ENCODE measurements at places on chromosomes 6 and 20.

GRCh38 chr20:57390604-57391438, at the start of gene RBM38:
TSS of gene RBM38 (plus strand) at chr20:57391396. CDS start at chr20:57391582, 186 bp downstream.
- peak; percentile 47 for DNase-seq

- DNase-seq: no peak
These were observed 7.9 kb downstream of the OR2B3 start for GRCh38 chr6:29079203-29079602.

DNA sequence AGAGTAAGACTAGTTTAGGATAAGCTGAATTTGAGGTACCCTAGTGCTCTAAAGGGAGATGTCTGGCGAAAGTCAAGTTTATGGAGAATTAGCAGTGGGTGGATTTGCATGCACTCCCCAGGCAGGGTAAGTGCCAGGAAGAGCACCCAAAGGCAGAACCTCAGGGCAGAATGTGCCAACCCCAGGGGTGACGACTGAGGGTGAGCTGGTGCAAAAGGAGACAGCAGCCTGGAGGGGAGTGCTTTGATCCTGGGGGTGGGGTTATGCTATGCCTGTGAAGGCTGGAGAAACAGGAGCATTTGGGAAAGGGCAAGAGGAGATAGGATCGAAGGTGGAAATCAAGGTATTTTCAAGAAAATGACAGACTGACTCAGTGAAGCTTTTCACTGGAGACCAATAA, 208.5 kb upstream of the PDE10A start:
- no peak for DNase-seq

DNA sequence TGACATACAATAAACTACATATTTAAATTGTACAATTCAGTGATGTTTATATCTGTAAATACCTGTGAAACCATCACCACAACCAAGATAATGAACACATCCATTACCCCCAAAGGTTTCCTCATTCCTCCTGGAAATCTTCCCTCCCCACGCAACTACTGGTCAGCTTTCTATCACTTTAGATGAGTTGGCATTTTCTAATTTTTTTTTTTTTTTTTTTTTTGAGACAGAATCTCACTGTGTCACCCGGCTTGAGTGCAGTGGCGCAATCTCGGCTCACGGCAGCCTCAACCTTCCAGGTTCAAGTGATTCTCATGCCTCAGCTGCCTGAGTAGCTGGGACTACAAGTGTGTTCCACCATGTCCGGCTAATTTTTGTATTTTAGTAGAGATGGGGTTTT, 31.7 kb upstream of the ECI2 start:
- DNase-seq: no peak

- no peak for DNase-seq
These were observed 813.3 kb downstream of the HACE1 start for GRCh38 chr6:104046426-104046825.

DNA sequence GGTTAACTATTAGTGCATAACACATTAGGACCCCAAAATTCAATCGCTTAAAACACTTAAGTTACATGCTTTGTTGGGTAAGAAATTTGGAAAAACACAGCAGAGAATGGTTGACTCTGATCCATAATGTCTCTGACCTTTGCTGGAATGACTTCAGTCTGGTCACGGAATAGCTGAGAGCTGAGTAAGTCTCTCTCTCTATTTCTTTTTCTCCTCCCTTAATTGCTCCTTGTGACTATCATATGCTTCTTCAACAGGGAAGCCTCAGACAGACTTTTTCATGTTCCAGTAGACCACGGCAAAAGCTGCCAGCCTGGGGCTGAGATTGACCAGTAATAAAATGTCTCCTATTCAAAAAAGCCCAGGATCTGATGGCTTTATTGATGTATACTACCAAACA, 4.8 kb downstream of the OR12D1 start:
- no peak for DNase-seq

DNA sequence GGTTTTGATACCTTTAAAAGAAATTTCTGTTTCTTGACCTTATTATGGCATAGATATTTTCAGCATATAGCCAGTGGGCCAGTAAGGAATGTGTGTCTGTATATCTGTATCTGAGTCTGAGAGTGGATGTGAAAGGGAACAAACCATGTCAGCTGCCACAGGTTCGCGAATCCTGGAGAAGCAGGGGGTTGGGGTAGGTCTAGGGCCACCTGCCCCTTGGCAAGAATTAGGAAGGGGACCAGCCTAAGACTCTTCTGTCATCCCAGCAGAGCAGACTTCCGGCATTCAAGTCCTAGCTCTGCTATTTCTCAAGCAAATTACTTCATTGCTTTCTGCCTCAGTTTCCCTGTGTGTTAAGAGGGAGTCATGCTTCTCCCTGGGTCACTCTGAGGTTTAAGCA, 180.3 kb upstream of the SNX9 start:
- no peak for DNase-seq

- no peak for DNase-seq
These were observed 130.2 kb upstream of the AKIRIN2 start for GRCh38 chr6:87832025-87832825.

- no peak for DNase-seq
These were observed 72.2 kb downstream of the RWDD2A start for GRCh38 chr6:83265384-83265783.

DNA sequence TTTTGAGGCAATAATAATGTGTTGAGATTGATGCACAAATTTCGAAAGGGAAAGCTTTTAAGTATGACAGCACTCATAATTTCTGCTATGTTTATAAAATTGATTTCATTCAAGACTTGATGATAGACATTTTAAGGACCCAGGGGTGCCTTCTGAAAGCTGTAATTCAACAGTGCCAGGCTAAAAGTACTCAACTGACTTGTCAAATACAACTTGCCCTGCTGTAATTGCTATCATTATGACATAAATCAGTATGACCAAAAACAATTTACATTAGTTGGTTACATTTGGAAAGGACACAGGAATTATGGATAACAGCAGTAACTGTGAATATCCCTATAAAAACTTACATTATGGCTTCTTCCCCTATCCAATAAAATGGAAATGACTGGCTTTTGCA, 178.9 kb downstream of the MMUT start:
- no peak for DNase-seq

DNA sequence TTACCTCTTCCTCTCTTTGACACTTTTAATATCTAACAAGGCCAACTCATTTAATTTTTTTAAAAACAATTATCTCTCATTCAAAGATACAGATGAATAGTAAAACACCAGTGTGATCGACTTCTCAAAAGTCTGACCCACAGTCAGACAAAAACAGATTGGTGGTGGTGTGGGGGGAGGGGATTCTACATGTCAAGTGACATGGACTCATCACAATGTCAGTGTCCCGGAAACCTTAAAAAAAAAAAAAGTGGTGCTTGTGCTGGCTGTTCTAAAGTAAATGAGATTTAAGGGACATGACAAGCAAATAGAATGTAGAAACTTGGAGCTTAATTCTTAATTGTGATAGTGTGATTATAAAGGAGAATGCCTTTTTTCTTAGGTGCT, 16.3 kb upstream of the RFPL4B start:
- DNase-seq: no peak

DNA sequence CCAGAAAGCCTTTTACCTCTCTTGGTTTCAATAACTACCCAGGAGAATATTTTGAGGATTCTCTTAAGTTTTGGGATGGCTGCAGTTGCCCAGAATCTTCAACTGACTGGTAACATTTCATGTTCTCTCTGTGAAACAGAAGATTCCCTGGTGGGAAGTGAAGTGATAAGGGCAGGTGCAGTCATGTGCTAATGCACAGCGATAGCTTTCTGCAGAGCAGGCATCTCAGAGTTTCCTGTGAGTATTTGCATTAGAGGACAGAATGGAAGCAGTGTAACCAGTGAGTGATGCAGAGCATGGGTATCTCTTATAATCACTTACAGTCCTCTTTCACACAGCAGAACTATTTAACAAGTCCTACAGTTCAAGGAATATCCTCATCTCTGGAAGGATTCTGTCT, 76.1 kb downstream of the HCRTR2 start:
- DNase-seq: no peak

- peak; percentile 58 for DNase-seq
These were observed 56.2 kb upstream of the RIPOR2 start for GRCh38 chr6:24991810-24992467.

DNA sequence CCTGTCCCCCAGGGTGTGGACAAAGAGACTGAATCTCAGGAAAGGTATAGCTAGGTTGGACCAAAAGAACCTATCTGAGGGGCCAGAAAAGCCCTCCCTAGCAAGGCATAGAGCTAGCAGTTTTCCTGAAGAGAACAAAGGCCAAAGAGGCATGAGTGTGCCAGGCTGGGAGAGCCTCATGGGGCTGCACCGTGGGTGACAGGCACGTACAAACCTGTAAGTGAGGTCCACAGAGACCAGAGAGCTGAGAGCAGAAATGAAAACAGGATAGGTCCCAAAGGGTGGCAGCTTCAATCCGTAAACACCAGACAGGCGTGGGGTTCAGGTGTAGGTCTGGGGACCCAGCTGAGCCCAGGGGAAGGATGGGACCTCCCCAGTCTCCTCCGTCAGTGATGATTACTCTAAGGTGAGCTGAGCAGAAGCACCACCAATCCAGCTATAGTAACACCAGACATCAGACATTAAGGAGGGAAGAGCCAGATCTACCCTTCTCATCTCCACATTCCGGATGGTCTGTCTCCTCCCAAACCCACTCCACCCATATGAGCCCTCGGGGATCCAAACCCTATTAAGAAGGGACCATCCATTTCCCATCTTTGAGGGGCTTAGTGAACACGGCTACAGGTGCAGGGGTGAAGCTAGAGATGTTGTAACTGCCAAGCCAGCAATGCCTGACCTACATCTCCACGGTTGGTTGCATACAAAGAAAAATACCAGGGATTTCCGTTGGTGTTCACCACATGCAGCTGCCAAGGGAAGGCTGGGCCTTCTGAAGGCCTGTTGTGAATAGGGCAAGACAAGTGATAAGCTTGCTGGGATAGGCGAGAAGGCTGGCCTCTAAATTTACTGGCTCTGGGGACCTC, 38.3 kb downstream of the BCL2L1 start:
- DNase-seq: peak; percentile 80

GRCh38 chr20:58407966-58408557, 19.0 kb downstream of the VAPB start:
- DNase-seq: no peak

- no peak for DNase-seq
These were observed 21.2 kb downstream of the ENPP3 start for GRCh38 chr6:131658287-131658686.

DNA sequence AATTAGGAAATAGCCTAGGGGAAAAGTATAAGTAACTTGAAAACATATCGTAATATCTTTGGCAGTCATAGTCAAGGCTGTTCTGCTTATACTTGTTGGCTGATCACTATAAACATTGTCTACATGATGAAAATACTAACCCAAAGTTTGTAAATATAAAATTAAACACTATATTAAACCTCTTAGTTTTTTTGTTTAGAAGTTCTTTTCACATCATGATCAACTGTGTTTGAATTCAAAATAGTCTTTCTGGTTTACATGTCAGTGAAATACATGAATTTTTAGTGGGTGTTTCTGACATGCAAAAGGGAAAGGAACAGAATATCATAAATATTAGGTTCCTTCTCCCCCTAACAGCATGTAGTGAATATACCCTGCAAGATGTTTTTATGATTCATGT, 43.5 kb downstream of the ADGRG6 start:
- no peak for DNase-seq

GRCh38 chr6:68575765-68576439, 59.2 kb upstream of the ADGRB3 start:
- DNase-seq: peak; percentile 70

DNA sequence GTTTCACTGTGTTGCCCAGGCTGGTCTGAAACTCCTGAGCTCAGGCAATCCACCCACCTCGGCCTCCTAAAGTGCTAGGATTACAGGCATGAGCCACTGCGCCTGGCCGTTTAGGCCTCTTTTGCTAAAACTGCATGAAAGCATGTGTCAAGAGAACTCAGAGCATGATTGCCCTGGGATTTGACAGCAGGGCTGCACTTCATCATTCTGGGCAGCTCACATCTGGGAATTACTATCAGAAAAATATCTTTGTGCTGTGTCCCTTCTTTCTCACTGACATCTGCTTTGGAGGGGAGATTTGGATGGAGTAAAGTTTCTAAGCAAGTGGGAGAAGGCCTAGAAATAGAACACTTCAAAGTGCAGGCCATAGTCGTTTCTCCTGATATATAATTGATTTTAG, 59.6 kb upstream of the EIF2S2 start:
- DNase-seq: no peak

DNA sequence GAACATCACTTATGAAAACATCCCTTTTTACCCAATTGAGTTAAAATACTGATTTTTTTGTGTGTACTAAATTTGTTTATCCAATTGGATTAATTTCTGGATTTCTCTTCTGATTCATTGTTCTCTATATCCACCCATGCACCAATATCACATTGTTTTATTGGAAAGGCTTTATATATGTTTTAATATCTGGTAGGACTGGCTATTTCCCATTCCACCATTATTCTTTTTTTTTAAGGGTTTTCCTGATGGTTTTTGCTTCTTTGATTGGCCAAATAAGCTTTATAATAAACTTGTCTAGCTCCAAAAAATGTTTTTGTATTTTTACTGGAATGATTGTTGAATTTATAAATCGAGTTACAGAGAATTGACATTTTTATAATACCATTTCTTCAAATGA, 59.4 kb upstream of the DOK5 start:
- no peak for DNase-seq

DNA sequence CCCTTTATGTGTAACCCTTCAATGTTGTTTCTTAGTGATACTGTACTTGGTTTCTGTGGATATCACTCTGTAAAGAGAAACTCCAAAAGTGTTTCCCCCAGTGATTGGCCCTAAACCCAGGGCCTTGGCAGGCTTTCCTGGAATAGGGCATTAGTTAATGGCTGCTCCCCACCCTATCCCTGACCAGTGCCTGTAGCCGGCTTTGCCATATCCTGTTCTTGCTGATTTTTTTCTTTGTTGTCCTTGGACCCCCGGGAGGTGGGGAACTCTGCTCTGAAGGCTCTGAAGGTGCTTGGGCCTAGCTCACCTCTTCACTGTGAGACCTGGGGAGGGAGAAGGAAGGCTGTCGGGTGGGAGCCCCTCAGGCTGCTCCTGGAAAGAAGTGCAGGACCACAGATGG, 120.1 kb downstream of the TCP11 start:
- DNase-seq: no peak

- DNase-seq: no peak
These were observed 10.0 kb downstream of the BICRAL start for GRCh38 chr6:42791706-42792320.

- DNase-seq: no peak
These were observed 28.3 kb downstream of the MUC22 start for GRCh38 chr6:31038559-31038958.

DNA sequence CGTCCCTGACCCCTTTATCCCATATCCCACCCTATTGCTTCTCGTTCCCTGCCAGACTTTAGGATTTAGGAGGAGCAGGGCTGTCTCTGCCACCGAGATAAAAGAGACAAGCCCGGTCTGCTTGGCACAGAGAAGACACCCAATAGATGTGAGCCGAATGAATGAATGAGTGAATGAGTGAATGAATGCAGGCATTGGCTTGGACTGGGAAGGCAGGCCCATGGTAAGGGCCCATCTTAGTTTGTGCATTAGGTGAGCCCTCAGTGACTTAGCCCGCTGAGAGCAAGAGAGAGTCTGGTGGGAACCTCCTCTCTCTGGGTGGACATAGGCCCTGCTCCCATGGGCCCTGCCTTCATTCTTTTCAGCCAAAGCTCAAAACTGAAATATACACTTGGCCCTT, 879 bp upstream of the BPIFB6 start:
- no peak for DNase-seq
